ENCODE measurements at places on chromosomes 13 and 19. TPM values are rescaled to one million over a fixed set of nuclear protein-coding genes. Genes with fewer than 3 reads are reported as not detected.

- peaks cover 7% of the 10 kb centered on the region for H3K4me1 ChIP-seq
- H3K4me3 ChIP-seq, result no peak overlapping the region
- DNase-seq, result no peak
- no peaks in the 10 kb centered on the region for H3K27me3 ChIP-seq
- peaks cover 45% of the 10 kb centered on the region for H3K36me3 ChIP-seq
Measured at GRCh38 chr13:77767413-77767812, 69.9 kb downstream of the SLAIN1 start.

DNA sequence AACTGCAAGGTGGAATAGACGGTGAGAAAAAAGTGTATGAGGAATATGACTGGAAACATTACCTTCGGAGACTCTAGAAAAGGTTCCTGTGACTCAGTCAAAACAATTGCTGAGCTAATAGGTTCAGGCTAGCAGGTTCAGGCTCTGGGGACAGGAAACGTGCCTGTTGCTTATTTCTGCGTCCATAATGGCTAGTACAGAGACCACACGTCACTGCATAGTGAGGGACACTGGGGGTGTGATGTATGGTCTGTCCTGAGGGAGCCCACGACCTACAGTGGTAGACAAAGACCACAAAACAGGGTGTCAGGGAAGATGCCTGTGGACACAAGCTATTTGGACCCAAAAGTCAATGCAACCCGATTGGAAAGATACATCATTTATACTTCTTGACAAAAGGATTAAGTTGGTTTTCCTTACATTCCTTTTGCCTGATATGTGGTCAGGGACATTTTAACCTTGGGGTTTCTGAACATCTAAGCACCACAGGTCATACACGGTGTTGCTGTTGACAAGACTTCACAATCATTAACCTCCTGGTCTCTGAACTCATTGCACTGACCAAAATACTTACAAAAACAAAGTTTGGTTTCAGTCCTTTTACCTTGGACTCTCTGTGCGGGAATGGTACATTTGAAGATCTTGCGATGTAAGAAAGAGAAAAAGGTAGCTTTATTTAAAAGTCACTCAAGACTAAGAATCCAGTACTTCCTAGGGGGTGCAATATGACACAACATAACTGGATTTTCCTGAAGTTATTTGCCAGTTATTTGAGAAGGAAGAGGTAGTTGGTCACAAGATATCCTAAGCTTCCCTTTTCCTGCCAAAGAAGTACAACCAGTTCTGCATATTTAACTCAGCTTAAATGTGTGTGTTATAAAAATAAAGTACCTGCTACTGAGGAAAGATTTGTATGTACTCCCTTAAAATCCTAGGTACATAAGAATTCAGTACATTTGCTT is 20.0 kb downstream of the CRYL1 start:
- no peak overlapping the region for H3K4me3 ChIP-seq
- H3K27me3 ChIP-seq, result no peaks in the 10 kb centered on the region
- H3K27ac ChIP-seq, result no peak overlapping the region
- no peak for DNase-seq
- no peaks in the 10 kb centered on the region for H3K4me1 ChIP-seq

- peaks cover 1% of the 10 kb centered on the region for H3K27me3 ChIP-seq
- H3K27ac ChIP-seq, result no peak overlapping the region
- peaks cover 6% of the 10 kb centered on the region for H3K4me1 ChIP-seq
- no peak overlapping the region for H3K4me3 ChIP-seq
- DNase-seq, result no peak
Measured at GRCh38 chr13:94344126-94344818, 135.2 kb downstream of the DCT start.

GRCh38 chr13:25874907-25875306 is 176.9 kb downstream of the SHISA2 start:
- peak overlapping the region; percentile 20 for H3K4me3 ChIP-seq
- H3K36me3 ChIP-seq, result no peaks in the 10 kb centered on the region
- H3K27me3 ChIP-seq, result peaks cover 5% of the 10 kb centered on the region
- peak; percentile 27 for DNase-seq
- peaks cover 25% of the 10 kb centered on the region for H3K4me1 ChIP-seq

GRCh38 chr19:51006406-51006805 is 5.0 kb upstream of the KLK8 start:
- no peak for DNase-seq
- H3K27me3 ChIP-seq, result peaks cover 11% of the 10 kb centered on the region
- H3K36me3 ChIP-seq, result no peaks in the 10 kb centered on the region
- H3K27ac ChIP-seq, result no peak overlapping the region
- no peak overlapping the region for H3K4me3 ChIP-seq
- no peaks in the 10 kb centered on the region for H3K4me1 ChIP-seq

GRCh38 chr13:87622971-87623370 is 48.2 kb upstream of the SLITRK5 start:
- no peaks in the 10 kb centered on the region for H3K4me1 ChIP-seq
- DNase-seq, result no peak
- H3K27me3 ChIP-seq, result no peaks in the 10 kb centered on the region
- H3K36me3 ChIP-seq, result no peaks in the 10 kb centered on the region
- no peak overlapping the region for H3K4me3 ChIP-seq

GRCh38 chr13:46296115-46296822 is 84.5 kb downstream of the LRRC63 start:
- H3K4me3 ChIP-seq, result peak overlapping the region; percentile 76
- peak overlapping the region; percentile 90 for H3K27ac ChIP-seq
- H3K36me3 ChIP-seq, result no peaks in the 10 kb centered on the region
- H3K4me1 ChIP-seq, result peaks cover 50% of the 10 kb centered on the region

GRCh38 chr19:50415661-50416033 is 3.1 kb upstream of the SPIB start:
- H3K4me1 ChIP-seq, result peaks cover 9% of the 10 kb centered on the region
- H3K27me3 ChIP-seq, result peaks cover 10% of the 10 kb centered on the region
- H3K27ac ChIP-seq, result no peak overlapping the region
- H3K4me3 ChIP-seq, result no peak overlapping the region

DNA sequence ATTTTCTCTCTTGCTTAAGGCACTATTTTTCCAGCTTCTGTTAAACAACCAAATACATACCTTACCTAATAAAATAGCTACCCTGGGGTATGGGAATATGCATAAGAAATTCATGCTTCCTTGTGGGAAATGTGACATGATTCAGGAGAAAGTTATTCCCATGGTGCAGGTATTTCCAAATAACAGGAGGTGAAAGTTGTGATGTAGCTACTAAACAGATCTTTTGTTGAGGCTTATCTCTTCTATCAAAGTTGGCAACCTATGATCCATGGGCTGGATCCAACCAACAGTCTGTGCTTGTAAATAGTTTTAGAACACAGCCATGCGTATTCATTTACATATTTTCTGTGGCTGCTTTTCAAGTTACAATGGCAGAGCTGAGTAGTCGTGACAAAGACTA is 177.8 kb upstream of the NBEA start:
- no peak overlapping the region for H3K4me3 ChIP-seq
- no peaks in the 10 kb centered on the region for H3K36me3 ChIP-seq
- no peak overlapping the region for H3K27ac ChIP-seq
- no peaks in the 10 kb centered on the region for H3K4me1 ChIP-seq

DNA sequence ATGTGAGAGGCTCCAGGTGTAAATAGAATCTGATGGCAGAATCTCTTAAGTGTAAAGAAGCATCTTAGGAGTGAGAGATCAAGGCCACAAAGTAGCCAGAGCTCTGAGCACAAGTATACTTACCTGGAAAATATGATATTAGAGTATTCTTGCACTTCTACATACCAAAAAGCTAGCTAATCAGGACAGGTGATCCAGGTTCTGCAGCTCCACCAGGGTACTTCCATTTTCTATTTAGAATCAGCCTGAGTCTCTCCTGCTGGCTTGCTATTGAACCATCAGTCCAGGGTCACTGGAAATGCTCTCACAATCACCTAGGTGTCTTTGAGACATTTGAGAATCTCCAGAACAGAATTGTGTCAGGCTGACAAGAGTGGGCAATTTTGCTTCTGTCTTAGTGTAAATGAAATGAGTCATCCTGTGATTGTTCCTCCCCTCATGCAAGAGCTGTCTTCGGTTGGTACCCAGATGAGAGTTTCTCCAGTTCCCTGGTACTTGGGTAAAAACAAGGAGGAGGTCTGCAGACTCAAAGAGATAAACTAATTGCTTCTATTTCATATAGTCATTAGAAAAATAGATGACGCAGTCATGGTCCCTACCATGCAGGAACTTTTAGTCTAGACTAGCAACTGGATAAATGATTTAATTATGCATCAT is 14.6 kb downstream of the ZNF254 start:
- peaks cover 26% of the 10 kb centered on the region for H3K36me3 ChIP-seq
- H3K4me3 ChIP-seq, result no peak overlapping the region
- H3K27ac ChIP-seq, result no peak overlapping the region
- peaks cover 30% of the 10 kb centered on the region for H3K4me1 ChIP-seq
- DNase-seq, result no peak

DNA sequence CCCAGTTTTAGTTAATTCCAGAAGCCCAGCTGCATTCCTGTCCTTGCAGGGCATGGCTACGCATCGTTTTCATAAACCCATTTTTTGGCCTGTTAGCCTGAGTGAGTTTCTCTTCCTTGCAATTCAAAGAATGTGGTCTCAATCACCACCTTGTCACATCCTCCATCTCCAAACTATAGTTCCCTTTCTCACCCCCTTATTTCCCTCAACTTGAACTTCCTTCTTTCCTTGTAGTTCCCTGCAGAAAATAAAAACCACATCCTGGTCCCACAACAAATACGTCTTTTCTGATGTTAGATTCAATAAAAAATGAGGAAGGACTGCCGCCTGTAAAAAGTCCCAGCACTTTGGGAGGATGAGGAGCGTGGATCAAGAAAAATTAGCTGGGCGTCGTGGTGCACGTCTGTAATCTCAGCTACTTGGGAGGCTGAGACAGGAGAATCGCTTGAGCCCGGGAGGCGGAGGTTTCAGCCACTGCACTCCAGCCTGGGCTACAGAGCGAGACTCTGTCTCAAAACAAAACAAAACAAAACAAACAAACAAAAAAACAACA is 13.2 kb downstream of the ADGRE3 start:
- no peaks in the 10 kb centered on the region for H3K36me3 ChIP-seq
- no peaks in the 10 kb centered on the region for H3K4me1 ChIP-seq
- H3K27ac ChIP-seq, result no peak overlapping the region
- no peak overlapping the region for H3K4me3 ChIP-seq
- DNase-seq, result no peak

GRCh38 chr13:24264976-24265375 is 44.4 kb upstream of the C1QTNF9 start:
- peaks cover 95% of the 10 kb centered on the region for H3K4me1 ChIP-seq
- peak; percentile 82 for DNase-seq
- H3K27ac ChIP-seq, result peak overlapping the region; percentile 99
- H3K27me3 ChIP-seq, result peaks cover 13% of the 10 kb centered on the region

DNA sequence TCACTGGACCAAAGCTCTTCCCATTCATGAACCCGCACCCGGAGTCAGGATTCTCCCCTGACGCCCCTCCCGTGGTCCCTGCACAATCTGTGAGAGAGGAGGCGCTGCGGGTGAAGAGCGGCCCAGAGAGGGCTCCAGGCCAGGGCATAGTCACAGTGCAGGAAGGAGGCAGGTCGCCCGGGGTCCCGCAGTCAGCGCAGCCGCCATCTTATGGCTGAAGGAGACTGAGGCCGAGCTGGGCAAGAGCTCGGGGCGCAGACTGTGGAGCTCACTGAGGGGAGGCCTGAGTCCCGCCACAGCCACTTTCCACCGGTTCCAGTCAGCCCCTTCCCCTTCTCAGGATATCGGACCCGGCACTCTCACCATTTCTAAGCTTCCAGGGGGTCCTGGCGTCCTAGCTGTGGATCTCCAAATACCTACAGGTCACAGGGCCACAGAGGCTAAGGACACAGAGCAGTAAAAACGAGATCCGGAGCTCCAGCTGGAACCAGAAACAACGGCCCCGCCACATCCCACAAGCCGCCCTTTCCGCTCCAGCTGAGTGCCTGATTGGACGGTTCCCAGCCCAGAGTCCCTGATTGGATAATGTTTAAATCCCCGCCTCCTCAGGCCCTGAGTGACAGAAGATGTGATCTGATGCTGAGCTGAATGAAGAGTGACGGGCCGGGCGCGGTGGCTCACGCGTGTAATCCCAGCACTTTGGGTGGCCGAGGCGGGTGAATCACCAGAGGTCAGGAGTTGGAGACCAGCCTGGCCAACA is at the start of gene ZNF99:
ZNF99 (minus strand) TSS at position 501 of the 760 bp plus-strand sequence; CDS start at position 366, 135 bp downstream.
- H3K4me3 ChIP-seq, result no peak within 1 kb of the TSS
- H3K4me1 ChIP-seq, result no peaks in the 10 kb centered on the region
- peak; percentile 17 for DNase-seq
- no peak within 1 kb of the TSS for H3K27ac ChIP-seq

DNA sequence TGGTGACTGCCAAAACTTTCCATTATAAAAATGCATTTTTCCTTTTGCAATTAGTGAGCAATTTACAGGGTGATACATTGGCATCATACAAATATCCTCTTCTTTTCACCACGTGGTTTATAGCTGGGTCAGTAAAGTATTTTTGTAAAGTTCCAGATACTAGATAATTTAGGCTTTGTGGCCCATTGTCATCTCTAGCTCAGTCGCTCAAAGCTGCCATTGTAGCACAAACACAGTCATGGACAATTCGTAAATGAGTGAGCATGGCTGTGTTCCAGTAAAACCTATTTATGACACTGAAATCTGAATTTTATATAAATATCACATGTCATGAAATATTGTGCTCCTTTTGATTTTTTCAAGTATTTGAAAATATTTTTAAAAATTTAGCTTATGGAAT is 162.9 kb downstream of the USP12 start:
- H3K4me3 ChIP-seq, result no peak overlapping the region
- H3K4me1 ChIP-seq, result no peaks in the 10 kb centered on the region
- peaks cover 3% of the 10 kb centered on the region for H3K27me3 ChIP-seq
- no peak for DNase-seq

DNA sequence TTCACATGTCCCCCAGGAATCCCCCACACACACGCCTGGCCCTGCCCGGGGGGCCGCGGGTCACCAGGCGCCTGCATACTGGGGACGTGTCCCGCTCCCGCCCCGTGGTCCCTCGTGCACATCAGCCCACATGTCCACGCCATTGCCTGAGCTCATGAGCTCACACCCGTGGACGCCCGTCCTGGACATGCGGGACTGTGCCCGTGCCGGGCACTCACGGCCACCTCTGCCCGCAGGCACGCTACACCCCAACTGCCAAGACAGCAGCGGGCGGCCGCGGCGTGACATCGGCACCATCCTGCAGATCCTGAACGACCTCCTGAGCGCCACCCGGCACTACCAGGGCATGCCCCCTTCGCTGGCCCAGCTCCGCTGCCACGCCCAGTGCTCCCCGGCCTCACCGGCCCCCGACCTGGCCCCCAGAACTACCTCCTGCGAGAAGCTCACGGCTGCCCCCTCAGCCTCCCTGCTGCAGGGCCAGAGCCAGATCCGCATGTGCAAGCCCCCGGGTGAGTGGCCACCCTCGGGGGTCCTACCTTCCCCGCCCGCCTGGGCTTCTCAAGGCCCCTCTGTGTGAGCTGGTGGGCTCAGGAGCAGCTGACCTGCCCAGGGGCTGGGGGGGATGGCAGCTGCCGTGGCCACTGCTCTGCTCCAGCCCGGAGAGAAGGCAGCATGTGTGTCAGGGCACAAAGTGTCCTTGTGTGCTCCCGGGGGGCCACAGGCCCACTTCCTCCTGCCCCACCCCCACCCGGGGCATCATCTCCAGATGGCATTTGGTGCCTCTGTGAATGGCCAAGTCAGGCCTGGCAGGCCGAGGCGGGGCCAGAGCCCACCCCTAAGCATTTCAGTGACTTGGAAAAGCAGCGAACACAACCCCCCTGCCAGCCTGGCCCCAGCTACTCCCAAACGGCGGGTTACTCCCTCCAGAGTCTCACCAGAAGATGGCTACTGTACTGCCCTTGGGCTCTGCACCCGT is 7.1 kb downstream of the MIDN start:
- H3K4me1 ChIP-seq, result peaks cover 56% of the 10 kb centered on the region
- H3K36me3 ChIP-seq, result peaks cover 7% of the 10 kb centered on the region
- peaks cover 60% of the 10 kb centered on the region for H3K27me3 ChIP-seq
- peak overlapping the region; percentile 59 for H3K4me3 ChIP-seq
- peak overlapping the region; percentile 91 for H3K27ac ChIP-seq

The CA11 gene
- 1.8 TPM for polyA plus RNA-seq

The ZSCAN22 gene
- 2.1 TPM for polyA plus RNA-seq

The ICAM3 gene
- polyA plus RNA-seq, result 263 TPM

The C1QTNF9B gene
- polyA plus RNA-seq, result not detected

The PCDH8 gene
- polyA plus RNA-seq, result not detected

The KLK14 gene
- polyA plus RNA-seq, result not detected

Data from immature natural killer cell (primary cell).